Renal cortical epithelial cell (primary cell): ENCODE measurements at places on chromosomes 7 and 10. TPM values are rescaled to one million over a fixed set of nuclear protein-coding genes. Genes with fewer than 3 reads are reported as not detected.
A peak's percentile ranks its signal among the peaks of the same experiment; 100 is the strongest.

DNA sequence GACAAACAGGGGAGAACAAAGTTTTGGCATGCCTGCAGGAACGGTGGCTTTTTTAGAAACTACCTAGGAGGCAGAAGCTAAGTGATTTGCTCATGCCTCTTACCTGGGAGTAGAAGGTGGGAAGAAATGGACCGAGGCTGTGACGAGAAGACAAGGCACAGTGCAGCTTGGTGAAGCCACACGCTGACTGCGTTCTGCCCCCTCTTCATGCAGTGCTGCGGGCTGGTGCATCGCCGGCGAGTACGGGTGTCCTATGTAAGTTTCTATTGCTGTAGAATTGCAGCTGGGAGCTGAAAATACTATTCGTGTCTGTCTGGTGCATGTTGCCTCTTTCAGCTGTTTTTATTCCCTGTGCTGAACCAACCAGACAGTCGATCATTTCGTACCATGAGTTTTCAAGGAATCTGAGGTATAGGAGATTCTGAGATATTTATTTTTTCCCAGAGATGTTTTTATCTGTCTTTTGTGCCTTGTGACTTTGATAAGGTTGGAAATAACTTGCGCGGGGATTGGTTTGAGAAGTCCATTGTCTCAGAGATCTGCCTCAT, 120.9 kb downstream of the CACNB2 start:
- DNase-seq = no peak

Gene ABCB1
- 60.6 and 723 TPM in 2 replicates for total RNA-seq

Gene CLRN3
- total RNA-seq = 0.65 TPM in 1 of 2 replicates, not detected in the other

DNA sequence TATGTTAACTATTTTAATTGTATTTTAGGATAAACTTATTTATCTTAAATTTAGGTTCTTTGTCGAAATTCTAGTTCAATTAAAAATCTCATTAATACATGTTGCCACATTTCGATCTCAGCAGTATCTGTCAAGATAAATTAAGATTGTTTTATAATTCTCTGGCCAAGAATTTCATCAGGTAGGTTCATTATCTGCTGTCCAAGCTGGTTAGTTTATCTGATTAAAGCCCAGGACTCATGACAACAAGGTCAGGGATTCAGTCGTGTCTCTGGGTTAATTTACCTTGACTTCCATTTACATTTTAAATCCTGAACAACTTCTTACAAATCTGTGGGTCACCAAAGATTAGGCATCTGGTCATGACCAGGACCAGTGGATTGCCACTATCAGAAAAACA, 7.6 kb downstream of the STEAP4 start:
- no peak for DNase-seq

DNA sequence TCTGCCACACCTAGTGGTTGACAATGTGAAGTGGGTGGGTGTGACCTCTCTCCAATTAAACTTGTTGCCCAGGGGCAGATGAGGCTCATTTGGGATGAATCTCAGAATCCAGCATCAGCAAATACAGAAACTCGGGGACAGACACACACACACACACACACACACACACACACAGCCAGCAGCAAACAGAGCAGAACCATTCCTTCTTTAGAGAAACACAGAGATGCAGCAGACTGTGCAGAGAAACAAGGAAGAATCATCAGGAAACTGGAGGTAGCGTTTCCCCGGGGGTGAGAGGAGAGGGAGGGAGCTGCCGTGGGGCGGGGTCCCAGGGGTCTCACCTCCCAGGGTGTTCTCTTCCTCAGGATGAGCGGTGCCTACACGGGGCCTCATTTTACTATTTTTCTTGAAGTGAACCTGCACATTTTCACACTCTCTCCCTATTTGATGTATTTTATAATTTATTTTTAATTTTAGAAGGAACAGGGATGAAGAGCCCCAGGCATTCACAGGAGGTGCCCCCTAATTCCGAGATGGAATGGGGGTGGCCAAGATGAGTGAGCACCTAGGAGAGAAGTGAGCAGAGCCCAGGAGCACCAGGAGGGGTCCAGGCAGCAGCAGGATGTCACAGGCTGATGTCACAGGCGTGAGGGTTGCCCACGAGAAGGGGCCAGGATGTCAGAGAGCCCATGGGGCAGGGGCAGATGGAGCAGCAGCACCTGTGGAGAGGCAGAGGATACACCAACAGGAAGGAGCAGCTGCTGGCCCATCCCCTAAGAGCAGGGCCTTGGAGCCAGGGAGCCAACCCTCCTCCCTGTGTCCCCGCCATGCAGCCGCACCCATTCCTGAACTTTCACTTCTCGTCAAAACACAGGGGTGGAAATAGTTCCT, 85.3 kb upstream of the PPP2R2D start:
- no peak for DNase-seq

DNA sequence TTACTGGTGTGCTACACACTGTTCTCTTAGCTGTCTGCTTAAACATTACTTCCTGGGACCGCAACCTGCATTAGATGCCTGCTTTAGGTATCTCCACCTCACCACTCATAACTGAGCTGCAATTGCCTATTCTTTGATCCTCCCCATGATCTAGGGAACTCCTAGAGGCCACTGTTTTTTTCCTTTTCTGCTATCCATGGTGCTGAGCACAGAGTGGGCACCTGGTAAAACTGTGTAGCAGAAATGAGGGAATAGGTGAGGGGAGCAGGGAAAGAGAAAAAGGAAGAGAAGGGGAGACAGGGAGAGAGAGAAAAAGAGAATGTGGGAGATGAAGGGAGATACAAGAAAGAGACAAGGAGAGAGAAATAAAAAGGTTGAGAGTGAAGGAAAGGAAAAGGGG, 434.9 kb downstream of the ADRA2A start:
- DNase-seq = no peak

GRCh38 chr7:39265641-39266591, 288.2 kb downstream of the POU6F2 start:
- DNase-seq = no peak

- DNase-seq = no peak
These were observed 253.6 kb downstream of the SORCS3 start for GRCh38 chr10:104894681-104895080.

GRCh38 chr7:21089653-21090052, 303.0 kb upstream of the SP8 start:
- DNase-seq = no peak

Gene SNX10
- 88.0 and 105 TPM in 2 replicates for total RNA-seq

DNA sequence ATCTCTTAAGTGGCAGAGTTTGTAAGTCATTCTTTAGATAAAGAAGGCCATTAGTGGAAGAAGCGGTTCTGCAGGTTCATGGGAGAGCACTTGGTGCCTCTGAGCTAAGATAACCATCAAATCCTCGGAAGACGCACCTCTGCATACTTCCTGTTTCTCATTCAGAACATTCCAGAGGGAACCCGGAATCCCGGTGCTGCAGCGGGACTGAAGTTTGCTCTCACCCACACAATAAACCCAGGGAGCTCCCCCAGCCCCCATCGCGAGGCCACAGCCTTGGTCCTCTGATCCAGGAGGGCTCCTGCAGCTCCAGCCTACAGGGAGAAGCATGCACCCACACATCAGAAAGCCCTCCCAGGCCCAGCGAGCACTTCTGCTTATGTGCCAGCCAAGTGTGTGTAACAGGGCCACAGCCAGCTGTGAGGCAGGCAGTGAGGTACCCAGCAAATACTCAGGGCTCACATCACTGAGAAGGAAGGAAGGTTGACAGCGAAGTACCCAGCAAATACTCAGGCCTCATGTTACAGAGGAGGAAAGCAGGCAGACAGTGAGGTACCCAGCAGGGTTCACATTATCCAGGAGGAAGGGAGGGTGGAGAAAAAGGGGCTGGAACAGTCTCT, 142.4 kb downstream of the DIP2C start:
- DNase-seq = peak; percentile 36

GRCh38 chr10:102463983-102464382, 12.6 kb upstream of the C10orf95 start:
- DNase-seq = no peak

GRCh38 chr10:89019569-89020327, 29.1 kb downstream of the FAS start:
- DNase-seq = no peak

Gene UMAD1
- 19.3 and 24.2 TPM in 2 replicates for total RNA-seq

GRCh38 chr10:50552771-50553535, 70.8 kb downstream of the SGMS1 start:
- peak; percentile 72 for DNase-seq

- no peak for DNase-seq
These were observed 735.5 kb upstream of the AUTS2 start for GRCh38 chr7:68862736-68863135.

Gene SYT15B
- total RNA-seq = 0.52 and 2.3 TPM in 2 replicates

DNA sequence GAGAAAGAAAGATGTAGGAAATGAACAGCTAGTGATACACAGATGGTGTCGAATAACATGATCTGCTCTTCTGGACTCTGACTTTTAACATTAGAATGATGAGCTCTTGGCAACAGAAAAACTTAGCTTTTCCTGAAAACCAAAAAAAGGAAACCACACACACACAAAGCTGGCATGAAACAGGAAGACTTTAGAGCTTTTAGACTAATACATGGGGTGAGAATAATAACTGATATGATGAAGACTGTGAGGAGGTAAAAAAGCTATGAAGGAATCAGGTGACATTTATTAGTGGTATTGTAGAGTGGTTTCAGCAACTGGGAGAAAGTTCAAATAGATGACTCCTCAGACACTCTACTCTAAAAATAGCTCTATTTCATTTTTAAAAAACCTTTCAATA, 491.9 kb downstream of the PARD3 start:
- no peak for DNase-seq

GRCh38 chr7:154592388-154592787, 410.5 kb downstream of the PAXIP1 start:
- DNase-seq = no peak

Gene HOXA6
- 2.8 and 22.0 TPM in 2 replicates for total RNA-seq

GRCh38 chr10:86654411-86655172, at the start of gene OPN4:
OPN4 (plus strand) TSS chr10:86654547; CDS start chr10:86654784, 237 bp downstream.
- DNase-seq = no peak

Gene CYP2C19
- total RNA-seq = 0.05 TPM in 1 of 2 replicates, not detected in the other

DNA sequence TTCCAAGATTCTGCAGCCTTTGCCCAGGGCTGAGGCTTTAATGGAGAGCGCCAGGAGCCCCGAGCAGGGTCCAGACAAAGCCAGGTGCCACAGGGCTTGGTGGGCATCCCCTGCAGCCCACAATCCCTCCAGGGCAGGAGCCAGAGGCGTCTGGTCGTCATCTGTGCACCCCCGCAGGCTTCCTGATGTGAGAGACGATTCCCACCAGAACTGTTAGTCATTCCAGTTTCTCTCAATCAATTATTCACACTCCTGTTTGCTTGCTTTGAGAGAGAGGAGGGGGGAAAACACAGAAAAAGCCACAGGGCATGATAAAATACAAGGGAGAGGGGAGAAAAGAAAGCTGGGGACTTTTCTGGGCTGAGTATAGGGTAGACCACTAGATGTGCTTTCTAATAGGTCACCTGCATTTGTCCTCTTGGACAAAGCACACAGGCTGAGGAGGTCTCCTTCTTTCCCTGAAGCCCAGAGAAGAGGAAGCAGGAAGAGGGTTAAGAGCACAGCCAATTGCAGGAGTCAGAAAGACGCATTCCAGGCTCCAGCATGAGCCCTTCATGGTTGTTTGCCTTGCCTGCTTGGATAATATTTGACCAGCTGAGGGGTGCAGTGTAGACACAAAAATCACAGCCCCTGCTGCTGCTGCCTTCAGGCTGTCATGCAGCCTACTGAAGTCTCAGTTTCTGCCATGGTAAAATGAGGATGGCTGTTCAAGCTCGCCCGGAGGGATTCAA, 194.4 kb downstream of the PLXNA4 start:
- peak; percentile 64 for DNase-seq

Gene MGAM2
- not detected in 2 replicates for total RNA-seq

- DNase-seq = no peak
These were observed 159.5 kb upstream of the RHEB start for GRCh38 chr7:151679071-151679708.

Gene IGFBP3
- 296 and 646 TPM in 2 replicates for total RNA-seq

GRCh38 chr10:125001313-125002046, 59.6 kb downstream of the ZRANB1 start:
- no peak for DNase-seq

- no peak for DNase-seq
These were observed 32.5 kb downstream of the MXI1 start for GRCh38 chr10:110239892-110240291.
